T-helper 17 cell (primary cell): ENCODE measurements at places on chromosomes 11 and 22.

DNA sequence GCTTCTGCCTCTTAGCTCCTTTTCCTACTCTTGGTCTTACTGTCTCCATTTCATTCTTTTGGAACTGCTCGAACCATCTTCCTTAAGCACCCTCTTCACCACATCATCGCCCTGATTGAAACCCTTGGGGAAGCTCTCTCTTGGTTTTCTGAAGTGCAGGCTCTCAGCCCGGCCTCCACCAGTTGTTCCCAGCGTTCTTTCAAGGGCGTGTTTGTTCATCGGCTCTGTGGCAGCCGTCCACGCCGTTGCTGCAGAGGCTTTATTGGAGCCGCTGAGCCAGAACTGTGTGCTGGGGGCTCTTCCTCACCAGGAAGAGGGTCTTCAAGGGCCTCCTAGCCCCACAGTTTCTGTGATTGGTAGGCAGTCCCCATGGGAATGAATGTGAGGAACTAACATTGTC is 214.1 kb downstream of the TBC1D22A start:
- DNase-seq: no peak

DNA sequence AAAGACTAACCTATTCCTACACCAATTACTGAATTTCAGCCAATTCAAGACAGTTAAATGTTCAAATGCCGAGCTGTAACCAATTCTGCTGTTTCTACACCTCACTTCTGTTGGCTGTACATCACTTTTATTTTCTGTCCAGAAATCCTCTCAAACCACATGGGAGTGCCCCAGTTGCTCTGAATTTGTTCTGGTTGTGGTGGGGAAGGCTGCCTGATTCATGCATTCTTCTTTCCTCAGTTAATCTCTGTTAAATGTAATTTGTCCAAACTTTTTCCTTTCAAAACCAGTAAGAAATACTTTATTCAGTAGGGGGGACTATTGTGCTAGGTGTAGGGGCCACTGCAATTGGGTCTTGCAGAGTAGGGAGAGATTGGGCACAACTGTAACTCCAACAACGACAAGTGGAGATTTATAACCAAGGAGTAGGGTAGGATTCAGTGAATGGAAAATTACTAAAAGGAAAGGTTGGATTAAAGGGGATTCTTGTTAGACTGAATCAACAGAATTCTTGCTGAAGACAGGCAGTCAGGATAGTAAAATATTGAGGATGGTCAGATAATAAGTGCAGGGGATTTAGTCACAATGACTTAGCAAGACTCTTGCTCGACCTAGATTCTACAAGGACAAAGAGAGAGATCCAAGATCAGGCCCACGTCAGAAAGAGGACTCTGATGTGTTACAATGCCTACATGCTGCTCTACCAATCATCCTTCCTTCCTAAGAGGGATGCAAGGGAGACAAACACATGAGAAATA is 593.5 kb upstream of the FAT3 start:
- no peak for DNase-seq

DNA sequence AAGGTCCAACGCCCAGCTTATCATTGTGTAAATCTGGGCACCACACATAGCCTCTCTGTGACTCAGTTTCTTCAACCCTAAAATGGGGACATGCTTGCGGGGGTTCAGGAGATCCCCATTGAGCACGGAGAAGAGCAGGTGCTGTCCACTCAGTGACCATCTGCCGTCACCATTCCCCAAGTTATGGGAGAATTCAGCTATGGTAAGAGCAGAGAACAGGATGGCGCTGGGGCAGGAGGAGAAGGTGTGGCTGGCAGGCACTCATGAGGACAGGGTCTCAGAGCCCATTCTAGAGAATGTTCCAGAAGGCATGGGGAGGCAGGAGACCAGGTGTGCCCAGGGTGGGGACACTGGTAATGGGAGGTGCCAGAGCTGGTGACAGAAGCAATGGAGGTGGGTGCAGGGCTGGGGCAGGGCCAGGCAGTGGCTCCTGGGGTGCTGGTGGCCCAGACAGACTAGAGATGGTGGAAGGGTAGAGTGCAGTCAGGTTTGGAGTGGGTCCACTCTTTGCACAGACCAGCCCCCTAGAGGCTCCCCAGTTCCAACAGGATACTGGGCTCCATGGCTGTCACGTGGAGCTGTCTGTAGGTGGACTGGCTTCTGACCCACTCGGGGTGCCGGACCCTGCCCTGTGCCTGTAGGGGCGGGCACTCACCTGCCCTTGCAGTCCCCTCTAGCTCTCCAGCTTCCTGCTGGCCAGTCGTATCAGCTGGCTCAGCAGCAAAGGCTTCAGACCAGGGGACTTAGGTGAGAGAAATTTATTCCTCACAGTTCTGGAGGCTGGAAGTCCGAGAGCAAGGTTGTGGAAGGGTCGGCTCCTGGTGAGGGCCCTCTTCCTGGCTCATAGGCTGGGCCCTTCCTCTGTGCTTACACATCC is 84.7 kb downstream of the CDKN1C start:
- DNase-seq: no peak

DNA sequence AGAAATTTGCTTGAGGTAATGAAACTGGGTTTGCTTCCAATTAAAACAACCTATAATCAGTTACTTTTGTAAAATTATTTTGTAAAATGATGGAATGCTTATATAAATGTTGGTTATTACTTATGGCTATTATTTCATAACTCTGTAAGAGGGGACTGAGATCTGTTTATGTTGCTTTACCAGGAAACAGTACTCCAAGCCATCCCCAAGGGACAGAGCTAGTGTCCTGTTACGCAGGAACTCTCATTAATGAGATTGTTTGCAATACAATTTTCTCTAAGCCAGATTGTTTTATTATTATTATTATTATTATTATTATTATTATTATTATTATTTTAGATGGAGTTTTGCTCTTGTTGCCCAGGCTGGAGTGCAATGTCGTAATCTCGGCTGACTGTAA is 2.3 kb upstream of the NOX4 start:
- no peak for DNase-seq

- DNase-seq: no peak
These were observed 4.6 kb downstream of the APOL4 start for GRCh38 chr22:36197065-36197440.

- no peak for DNase-seq
These were observed 245.3 kb downstream of the CASP12 start for GRCh38 chr11:104652996-104653395.

DNA sequence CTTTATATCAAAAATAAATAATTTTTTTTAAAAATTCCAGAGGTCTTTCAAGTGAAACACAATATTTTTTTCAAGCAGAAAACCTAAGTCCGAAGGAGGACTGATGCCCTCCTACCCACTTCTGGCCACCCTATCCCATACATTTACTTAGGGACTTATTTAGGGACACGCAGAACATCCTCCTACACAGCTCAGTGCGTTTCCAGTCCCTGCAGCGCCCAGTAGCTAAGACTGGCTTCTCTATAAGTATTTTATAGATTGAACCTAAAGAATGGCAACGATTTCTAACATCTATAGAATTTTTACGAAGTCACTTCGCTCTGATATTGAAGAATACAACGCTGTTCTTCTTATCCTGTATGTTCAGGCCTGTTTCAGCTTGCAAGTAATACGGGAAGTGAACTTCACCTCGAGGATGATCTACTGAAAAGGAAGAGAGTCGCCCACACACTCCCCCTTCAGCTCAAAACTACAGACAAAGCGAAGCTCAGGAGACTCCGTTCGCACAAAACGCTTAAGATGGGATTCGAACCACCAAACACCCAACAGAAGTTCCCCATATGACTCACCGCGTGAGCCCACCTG is 328 bp downstream of the CHEK2 start:
- no peak for DNase-seq

- peak; percentile 35 for DNase-seq
These were observed at the start of gene PHLDA2 for GRCh38 chr11:2928605-2929530. Gene PHLDA2 (minus strand): TSS chr11:2929420. CDS start chr11:2929364, 56 bp downstream.

GRCh38 chr22:28855355-28856094 is 27.8 kb upstream of the ZNRF3 start:
- DNase-seq: no peak

GRCh38 chr11:111101881-111102280 is 143.6 kb upstream of the POU2AF2 start:
- no peak for DNase-seq

DNA sequence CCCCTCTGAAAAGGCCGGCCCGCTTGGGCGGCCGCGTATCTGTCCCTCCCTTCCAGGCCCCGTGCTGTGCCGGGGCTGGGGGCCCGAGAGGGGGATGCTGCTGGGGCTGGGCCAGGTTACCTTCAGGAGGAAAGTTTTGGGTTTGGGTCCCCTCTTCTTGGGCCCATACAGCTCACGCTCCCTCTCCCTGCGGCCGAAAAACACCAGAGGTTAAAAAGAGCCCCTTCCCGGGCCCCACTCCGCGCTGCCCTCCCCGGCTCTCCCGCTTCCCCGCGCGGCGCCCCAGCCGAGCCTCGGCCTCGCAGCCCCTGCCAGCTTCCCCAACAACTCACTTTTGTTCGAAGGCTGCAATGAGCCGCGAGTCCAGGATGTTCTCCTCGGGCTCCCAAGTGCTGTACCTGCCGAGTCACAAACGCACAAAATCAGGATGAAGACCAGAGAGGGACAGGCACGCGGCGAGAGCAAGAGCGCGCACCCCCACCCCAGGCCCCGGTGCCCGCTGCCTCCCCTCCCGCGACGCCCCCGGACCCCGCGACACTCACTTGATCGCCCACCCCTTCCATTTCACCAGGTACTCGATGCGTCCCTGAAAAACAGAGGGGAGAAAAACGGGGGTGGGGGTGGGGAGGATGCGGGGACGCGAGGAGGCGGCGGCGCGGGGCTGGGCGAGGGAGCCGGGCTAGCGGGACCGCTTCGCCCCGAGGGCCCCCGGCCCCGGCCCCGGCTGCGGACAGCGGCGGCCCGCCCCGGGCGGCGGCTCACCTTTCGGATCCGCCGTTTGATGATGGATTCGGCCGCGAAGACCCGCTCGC is 450 bp downstream of the CBX6 start:
- DNase-seq: no peak

DNA sequence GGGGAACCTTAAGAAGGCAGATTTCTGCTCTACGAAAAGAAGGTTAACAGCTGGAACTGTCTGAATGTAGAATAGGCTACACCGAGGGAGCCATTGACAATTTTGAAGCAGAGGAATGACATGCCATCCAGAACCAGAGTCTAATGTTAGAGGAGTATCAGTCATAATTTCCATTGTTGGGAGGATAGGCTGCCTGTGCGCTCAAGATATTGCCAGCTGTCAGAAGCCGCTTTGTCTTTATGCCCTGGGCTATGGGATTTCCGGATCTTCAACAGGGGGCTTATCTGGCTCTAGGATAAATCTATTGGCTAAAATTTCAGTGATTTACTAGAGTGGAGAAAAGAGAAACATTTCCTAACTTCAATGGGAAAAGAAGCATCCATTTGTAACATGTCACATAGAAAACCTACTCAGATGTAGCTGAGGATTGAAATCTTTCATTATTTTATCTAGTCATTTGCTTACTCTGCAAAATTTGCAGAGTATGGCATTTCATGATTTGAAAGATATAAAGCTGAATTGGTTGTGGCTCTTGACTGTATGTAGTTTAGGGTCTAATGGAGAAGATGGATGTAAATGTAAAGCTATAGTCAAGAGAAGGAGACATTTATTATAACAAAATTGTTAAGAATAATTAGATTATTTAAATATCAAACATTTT is 78.9 kb downstream of the ANO3 start:
- DNase-seq: no peak

DNA sequence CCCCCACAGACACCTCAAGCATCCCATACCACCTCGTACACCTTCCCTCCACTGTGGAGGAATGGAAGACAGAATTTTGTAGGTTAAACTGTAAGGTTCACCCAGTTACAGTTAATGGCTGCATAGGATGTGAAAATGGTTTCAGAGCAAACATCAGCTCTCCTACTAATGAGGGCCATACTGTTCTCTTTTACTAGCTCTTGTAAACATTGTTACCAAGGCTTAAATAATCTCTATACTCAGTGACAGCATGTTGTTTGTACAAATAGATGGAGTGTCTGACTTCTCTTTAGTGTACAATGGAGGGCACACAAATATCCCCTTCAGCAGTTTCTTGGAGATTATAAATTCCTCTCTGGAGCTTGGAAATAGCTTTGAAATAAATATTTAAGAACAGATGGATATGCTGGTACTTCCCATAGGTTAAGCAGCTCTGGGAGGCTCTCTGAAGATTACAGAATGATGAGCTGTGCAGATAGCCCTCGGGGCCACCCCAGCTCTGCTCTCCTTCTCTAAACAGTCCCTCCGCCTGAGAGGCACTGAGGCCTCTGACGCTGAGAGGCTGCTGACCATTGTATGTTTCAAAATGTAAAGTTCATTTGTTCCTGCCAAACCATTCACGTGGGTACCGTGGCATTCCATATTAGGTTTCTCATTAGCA is 25.7 kb downstream of the TTC12 start:
- DNase-seq: no peak

GRCh38 chr11:45217991-45218390 is 68.2 kb downstream of the SYT13 start:
- DNase-seq: no peak

DNA sequence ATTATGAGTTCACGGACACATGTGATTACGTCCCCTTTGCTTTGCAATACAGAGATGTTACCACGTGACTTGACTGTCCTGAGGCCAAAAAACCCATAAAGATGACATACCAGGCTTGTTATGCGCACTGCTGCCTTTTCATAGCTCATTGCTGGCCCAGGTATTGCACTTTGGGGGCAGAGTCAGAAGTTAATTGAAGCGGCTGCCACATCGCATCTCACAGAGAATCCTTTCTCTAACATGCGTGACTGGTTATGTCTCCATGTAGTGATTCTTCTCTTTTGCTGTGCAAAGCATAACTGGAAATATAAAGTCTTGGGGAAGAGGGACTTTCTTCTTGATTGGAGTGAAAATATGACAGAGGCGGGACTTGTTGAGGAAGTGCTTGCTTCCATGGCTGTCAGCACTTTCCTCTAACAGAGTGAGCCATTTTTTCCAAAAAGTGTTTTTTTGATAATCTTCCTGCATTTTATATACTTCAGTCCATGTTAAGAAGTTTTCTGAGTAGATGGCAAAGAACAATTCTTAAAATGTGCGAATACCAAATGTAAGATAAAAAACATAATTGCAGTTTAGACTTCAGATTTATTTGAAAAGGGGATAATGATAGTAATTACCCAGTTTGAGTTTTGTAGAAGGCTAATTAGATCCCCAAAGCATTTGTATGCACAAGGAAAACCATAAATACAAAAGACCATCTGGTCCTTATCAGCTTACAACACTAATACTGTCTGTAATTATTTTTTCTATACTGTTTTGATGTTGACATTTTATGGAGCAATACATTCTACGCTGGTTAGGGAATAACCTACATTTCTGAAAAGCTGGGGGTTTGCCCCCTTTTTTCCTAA is 324.6 kb upstream of the MTNR1B start:
- DNase-seq: no peak

DNA sequence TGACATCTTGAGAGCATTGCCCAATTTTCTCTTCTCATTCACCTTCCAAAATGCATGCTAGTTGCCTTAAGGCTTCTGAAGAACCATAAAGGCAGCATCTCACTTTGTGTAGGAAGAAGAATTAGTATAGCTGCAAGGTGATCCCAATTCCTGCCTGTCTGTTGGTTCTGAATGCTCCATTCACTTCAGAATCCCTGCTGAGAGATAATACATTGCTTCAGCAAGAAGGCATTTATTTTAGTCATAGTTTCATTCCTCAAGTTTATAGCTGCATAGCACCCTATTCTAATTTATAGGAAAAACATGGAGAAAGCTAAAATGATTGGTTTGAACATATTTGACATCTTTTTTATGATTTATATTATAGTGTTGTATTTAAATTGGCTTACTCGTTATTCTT is 181.3 kb downstream of the METTL15 start:
- no peak for DNase-seq

GRCh38 chr11:116984589-116984988 is 113.6 kb downstream of the SIK3 start:
- DNase-seq: no peak

- DNase-seq: no peak
These were observed 75.3 kb downstream of the BCR start for GRCh38 chr22:23255506-23256170.
